Omental fat pad (tissue), 4 donors: ENCODE measurements at places on chromosomes 5 and 9. TPM values are rescaled to one million over a fixed set of nuclear protein-coding genes. Genes with fewer than 3 reads are reported as not detected.

ARID3C gene
- not detected for total RNA-seq

GRCh38 chr5:77669677-77670076 is 31.2 kb upstream of the OTP start:
- no peak for DNase-seq

DNA sequence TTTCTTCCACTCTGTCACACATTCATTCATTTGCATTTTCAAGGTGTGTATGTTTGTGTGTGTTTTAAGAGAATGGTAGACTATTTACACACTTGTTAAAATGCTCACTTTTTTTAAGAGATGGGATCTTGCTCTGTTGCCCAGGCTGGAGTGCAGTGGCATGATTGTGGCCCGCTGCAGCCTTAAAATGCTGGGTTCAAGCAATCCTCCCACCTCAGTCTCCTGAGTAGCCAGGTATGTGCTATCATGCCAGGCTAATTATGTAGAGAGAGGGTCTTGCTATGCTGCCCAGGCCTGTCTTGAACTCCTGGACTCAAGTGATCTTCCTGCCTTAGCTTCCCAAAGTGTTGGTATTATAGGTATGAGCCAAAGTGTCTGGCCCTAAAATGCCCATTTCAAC is 173.5 kb downstream of the PDE4D start:
- DNase-seq = no peak

- no peak for DNase-seq
Observed at GRCh38 chr5:80755626-80756025, 100.8 kb upstream of the DHFR start.

GRCh38 chr5:87770601-87771121 is 357.9 kb upstream of the CCNH start:
- no peak for DNase-seq

PTGES gene
- total RNA-seq = 4.2 TPM

GRCh38 chr5:11468334-11469039 is 435.8 kb downstream of the CTNND2 start:
- DNase-seq = no peak

CCDC112 gene
- 9.1 TPM for total RNA-seq

- DNase-seq = no peak
Observed at GRCh38 chr9:112110094-112110776, 64.9 kb downstream of the SUSD1 start.

PCDHGA7 gene
- total RNA-seq = 3.6 TPM

GRCh38 chr5:17378346-17378997 is 119.6 kb upstream of the TAF11L2 start:
- no peak for DNase-seq

FRRS1L gene
- not detected for total RNA-seq

DNA sequence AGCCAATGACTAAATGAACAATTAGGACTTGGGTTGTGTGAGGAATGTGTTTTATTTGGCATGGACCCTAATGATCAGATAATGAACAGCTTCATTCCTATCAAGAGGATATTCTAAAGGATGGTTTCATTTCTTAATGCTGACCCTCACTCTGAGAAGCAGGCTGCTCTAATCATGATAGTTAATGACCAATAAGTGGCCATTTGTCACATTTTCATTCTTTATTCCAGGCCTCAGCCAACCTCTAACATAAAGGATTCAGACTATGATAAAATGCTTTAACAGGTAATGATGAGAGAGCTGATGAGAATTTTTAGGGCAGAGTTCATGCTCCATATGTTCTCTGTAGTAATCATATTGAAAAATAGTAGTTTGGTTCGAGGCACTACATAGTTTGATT is 301.5 kb upstream of the ARRDC3 start:
- no peak for DNase-seq

DNA sequence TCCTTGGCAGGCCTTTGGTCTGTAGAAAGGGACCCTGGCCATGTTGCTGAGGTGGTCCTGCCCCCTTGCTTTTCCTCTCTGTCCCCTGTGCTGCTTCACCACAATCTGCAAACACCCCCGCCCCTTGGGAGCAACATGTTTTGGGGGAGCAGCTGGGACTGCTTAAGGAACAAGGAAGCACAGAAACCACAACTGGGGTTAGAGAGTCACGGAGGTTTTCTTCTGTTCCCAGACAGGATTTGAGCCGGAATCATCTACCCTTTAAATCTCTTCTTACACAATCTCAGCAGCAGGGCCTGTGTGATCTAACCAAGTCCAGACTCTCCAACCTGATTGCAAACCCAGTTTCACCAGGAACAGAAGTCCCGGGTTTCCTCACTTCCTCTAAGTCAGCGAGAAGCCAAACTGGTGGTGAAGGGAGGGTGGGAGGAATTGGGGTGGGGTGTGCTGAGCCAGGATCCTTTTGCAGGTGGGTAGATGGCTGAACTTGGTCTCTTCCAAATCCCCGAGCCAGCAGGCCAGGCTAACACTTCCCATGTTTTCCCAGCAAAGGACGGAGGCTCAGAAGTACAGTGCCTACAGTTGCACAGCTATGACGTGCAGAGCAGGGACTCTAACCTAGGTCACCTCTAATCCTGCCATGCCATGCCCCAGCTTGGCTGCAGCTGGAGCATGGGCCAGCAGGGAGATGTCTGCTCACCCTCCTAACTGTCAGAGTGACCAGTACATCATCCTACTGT is 25.0 kb downstream of the SH3PXD2B start:
- no peak for DNase-seq

GRCh38 chr9:71630377-71630995 is 137.8 kb downstream of the CEMIP2 start:
- DNase-seq = no peak

DNA sequence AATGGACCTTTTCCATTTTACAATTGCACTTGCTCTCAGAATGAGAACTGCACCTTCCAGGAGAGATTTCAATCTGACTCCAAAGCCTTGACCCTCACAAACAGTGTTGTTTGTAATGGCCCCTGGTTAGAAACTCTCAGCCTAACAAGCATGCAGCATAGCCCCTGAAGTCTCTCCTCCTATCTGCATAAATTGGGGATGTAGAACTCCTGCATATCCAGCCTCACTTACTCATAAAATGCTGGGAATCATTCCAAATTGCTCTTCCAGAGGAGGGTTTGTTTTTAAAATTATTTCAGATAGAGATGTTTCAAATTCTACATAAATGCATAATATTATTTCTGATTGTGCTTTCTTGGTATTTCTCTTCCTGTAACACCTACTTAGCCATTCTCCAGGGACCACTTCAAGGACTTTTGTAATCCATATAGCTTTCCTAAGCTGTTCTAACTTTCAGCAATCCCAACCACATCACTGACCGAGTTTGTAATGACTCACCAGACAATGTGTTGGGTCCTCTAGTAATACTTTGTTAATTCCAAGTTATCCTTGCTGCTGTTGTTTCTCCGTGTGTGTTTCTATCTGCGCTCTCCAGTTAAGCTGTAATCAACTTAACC is 143.8 kb upstream of the CCDC152 start:
- no peak for DNase-seq

DNA sequence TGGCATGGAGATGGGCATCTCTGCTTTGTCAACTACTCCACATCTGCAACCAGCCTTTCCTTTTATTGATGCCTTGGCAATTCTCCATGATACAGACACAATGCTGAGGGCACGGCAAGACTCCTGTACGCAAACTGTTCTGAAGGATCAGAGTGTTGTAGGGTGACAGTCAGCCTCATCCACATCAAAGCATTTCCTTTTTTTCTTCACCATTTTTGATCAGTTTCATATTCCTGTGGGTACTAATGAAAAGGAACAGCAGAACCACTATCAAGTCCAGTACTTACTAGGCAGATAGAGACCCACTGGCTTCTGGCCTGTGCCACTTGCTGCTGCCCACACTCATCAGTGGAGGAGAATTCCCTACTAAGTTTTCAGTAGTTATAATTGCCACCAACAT is 181.6 kb downstream of the PALM2AKAP2 start:
- no peak for DNase-seq

GRCh38 chr5:95870105-95870672 is 47.7 kb upstream of the GLRX start:
- DNase-seq = no peak

- no peak for DNase-seq
Observed at GRCh38 chr5:7047511-7048261, 334.5 kb downstream of the TENT4A start.

- DNase-seq = no peak
Observed at GRCh38 chr9:13524245-13524644, 244.8 kb upstream of the MPDZ start.

GRCh38 chr5:65895891-65896290 is 30.5 kb upstream of the ERBIN start:
- no peak for DNase-seq

DNA sequence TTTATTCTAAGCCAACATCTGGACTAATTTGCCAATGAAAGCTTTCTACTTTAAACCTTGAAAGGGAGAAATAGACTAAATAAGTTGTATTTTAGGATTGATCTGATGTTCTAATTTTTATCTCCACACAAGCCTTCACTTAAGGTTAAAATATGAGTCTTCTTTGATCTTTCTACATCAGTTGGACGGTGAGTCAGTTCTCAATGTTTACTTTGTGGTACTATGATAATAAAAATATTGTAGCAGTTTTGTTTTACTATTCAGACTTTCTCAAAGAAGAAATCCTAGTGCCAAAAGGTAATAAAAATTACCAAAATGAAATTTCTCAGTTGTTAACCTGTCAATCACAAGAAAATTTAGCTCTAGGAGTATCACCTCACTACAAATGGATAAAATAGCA is 203.5 kb upstream of the RGMB start:
- DNase-seq = no peak

DNA sequence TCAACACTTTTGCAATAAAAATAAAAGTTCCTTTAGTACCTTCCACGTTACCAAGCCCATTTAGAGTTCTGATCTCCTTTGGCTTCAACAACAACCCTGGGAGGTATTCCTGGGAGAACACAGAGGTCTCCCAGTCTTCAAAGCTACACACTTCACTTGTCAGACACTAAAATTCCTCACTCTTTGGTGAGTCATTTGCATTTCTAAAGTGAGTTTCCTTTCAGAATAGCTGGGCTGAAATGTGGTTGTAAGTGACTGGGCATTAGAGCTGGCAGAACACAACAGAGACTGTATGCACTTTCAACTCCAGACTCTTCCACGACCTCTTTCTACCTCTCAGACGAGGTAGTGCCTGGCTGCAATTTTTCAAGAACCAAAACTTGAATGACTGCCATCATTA is 11.5 kb upstream of the F2RL1 start:
- DNase-seq = no peak

BARHL1 gene
- total RNA-seq = not detected

GRCh38 chr9:76607730-76608436 is 148.9 kb downstream of the GCNT1 start:
- DNase-seq = no peak

GRCh38 chr9:86347991-86348390 is 6.2 kb downstream of the TUT7 start:
- no peak for DNase-seq

DNA sequence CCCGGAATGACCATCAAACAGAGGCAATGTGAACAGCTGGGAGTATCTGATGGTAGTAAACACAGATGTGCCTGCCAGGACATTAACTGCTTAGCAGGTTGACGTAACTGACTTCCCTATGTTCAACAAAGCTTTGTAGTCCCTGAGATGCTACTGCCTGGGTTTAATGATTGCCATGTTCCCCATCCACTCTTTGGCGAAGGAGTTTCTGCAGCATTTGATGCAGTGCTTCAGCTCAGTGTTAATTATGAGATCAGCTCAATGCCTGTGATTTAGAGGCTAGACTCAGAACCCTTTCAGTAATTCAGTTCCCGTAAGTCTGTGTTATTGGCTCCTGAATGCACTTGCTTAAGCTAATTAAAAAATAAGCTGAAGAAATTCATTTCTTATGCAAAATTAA is 547.3 kb upstream of the ZNF608 start:
- no peak for DNase-seq

DNA sequence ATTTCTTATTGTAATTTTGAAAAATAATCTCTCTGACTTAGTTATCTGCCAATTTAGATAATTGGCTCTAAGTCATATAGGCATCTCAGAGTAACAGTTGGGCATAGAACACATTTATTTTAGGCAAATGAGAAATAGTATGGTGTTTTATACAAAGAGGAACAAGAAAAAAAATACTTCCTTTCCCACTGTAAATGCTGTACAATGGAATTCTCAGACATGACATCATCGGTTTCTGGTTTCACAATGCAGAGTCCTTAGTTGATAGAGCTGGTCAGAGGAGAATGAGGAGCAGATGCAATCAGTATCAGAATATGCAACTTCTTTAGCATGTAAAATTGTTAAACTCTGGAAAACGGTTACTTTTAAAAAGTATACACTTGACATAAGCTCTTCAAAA is 49.4 kb downstream of the PLK2 start:
- no peak for DNase-seq

- no peak for DNase-seq
Observed at GRCh38 chr5:155895484-155895883, 431.5 kb upstream of the SGCD start.
